Stimulated activated CD4-positive, alpha-beta T cell treated with anti-CD3 and anti-CD28 coated beads, Interleukin-12 subunit alpha, Interleukin-12 subunit beta, amount 100 ng/mL, for 4 hours (primary cell): ENCODE measurements at places on chromosomes 12 and 14.

GRCh38 chr14:77603654-77604255 lies 12.7 kb downstream of the SPTLC2 start:
- no peak for DNase-seq

- DNase-seq: no peak
Measured at GRCh38 chr12:93288626-93289025, 89.1 kb upstream of the NUDT4 start.

GRCh38 chr12:14892726-14893505 lies 7.3 kb upstream of the MGP start:
- DNase-seq: no peak

- DNase-seq: no peak
Measured at GRCh38 chr14:86193756-86194155, 663.8 kb downstream of the FLRT2 start.

DNA sequence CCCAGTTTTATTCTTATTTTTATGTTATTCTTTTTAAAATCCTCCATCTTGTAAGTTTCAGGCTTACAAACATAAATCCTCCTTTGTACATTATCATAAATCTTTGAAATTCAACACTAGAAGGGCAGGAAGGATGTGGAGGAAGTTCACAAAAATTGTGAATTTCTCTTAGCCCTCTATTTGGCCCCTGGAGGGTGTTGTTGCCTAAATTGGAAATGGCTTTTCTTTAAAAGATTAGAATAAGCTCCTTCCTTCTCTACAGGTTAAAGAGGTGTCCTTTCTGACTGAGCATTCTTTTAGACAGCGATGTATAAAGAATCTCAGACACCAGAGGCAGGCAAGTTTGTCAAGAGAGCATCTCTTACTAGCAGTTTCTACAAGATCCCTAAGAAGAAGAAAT lies 391.7 kb upstream of the OR4E1 start:
- DNase-seq: no peak

DNA sequence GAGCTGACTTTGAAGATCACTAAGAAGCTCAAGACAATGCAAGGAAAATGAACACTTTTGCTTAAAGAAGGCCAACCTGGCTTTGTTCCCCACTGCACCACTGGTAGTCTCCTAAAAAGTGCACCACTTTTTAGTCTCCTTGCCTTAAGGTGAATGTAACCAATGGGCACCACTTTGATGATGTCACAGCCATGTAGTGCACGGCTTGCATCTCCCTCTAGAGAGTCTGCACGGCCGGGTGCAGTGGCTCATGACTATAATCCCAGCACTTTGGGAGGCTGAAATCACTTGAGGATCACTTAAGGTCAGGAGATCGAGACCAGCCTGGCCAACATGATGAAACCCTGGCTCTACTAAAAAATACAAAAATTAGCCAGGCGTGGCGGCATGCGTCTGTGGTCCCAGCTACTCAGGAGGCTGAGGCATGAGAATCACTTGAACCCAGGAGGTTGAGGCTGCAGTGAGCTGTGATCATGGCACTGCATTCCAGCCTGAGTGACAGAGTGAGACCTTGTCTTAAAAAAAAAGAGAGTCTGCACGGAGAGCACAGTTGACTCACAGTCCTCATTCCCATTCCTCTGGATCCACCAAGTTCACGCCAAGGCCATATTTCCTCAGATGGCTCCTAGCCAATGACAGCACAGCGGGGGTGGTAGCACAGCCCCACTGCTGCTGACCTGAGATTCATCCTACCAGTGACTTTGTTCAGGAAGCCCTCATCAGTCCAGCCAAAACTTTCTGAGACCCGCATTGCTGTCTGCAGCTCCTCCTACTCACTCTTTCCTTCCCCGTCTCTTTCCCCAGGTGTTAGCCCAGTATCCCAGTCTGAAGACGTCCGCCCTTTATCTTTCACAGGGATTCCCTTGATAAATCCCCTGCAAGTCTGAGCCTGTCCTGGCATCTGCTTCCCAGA lies 16.5 kb upstream of the IFT81 start:
- no peak for DNase-seq

DNA sequence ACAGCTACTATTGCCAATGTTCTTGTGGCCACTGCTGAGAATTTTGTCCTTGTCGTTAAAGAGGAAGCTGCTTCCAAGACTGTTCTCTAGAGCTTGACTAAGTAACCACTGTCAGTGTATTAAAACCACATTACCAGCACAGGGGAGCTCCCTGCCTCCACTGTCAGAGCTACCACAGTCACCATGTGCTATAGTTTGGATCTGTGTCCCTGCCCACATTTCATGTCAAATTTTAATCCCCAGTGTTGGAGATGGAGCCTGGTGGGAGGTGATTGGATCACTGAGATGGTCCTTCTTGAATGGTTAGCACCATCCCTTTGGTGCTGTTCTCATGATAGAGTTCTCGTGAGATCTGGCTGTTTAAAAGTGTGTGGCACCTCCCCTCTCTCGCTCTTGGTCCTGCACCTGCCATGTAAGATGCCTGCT lies 23.2 kb upstream of the RAP1B start:
- DNase-seq: no peak

- DNase-seq: no peak
Measured at GRCh38 chr14:100605706-100606686, 18.8 kb upstream of the BEGAIN start.

DNA sequence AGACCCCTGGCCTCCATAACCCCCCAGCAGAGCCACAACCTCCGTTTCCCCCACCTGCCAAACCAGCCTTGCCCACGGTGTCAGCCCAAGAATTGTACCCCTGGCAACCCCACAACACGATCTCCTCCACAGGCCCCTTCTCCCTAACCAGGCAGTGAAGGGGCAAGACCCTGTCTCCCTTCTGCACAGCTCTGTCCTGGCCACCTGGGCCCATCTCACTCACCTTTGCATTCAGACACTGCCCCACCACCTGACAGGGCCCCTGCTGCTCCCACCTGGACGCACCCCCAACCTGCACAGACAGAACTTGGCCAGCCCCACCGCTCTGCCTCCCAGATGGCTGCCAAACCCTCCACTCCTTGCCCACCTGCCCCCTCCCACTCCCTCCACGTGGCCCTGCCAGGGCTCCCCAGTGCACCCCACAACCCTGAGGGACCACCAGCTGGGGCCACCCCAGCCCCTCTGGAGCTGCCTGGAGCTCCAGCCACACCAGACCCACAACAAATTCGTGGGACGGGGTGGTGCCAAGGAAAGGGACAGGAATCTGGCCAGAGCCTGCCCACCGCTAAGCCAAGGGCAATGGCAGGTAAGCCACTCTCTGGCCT lies 11.8 kb downstream of the AHNAK2 start:
- DNase-seq: no peak

DNA sequence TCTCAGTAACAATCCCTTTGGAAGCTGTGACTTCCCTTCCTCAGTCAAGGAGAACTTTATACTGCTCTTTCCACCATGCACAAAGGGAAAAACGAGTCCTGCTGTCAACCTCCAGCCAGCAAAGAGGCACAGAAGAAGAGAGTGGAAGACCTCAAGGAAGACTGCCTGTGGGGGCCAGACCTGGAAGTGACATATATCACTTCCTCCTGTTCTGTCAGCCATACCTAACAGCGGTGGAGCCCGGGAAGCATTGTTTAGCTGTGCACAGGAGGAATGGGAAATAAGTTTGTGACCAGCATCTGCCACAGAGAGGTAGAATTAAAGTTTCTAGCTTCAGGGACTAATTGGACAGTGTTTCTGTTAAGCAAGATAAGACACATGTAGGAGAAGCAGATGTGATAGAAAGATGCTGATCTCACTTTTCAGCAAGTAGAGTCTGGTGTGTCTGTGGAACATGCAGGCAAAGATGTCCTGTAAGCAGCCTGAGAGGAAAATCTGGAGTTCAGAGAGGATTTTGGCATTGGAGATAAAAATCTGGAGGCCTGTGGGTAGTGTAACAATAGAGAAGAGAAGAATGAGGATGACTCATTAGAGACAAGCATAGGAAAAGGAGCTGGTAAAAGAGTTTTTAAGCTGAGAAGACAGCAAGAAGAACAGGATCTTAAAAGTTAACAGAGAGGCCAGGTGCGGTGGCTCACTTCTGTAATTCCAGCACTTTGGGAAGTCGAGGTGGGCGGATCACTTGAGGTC lies 141.6 kb upstream of the CPSF6 start:
- no peak for DNase-seq
